ENCODE measurements at places on chromosomes 4 and X.

GRCh38 chr4:142443469-142443868, 402.6 kb downstream of the INPP4B start:
- DNase-seq = no peak

DNA sequence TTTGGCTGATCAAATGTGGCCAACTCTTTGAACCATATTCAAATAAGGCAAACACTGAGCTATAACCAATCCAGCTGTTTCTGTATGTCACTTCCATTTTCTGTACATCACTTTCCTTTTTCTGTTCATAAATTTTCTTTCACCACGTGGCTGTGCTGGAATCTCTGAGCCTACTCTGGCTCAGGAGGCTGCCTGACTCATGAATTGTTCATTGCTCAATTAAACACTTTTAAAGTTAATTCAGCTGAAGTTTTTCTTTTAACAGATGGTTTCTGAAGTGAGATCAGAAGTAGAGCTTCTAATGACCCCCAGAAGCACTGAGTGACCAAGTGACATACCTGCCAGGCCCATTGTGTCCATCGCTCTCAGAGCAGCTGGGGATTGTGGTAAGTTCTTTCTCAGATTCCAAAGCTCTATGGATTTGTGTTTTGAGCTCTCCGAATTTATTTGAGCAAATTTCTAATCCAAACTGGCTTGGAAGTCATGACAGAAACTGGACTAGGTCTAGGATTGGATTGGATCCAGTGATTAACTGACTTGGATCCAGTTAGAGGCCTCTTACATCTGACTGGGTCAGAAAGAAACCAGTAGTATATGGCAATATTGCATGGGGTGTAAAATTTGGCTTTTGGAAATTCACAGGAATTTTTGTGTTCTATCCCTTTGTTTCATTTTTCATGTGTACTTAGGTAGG, 121.2 kb upstream of the BANK1 start:
- no peak for DNase-seq

GRCh38 chr4:16931339-16932305, 33.2 kb upstream of the LDB2 start:
- DNase-seq = no peak

DNA sequence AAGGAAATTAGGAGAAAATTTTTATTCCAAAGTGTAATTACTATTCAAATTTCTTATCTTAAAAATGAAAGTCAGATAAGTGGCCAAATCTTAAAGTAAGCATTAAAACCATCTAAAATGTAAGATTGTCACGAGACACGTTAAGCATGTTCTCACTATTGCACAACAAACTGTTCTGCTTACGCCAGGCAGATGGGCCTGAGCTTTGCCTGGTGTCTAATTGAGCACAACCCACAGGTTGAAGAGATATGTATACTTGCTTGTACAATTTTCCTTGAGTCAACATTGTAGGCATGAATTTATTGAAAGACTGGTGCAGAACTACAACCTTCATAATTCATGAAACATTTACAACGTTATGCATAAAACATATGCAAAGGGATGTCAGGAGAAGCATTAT, 3.9 kb downstream of the RNF128 start:
- no peak for DNase-seq

DNA sequence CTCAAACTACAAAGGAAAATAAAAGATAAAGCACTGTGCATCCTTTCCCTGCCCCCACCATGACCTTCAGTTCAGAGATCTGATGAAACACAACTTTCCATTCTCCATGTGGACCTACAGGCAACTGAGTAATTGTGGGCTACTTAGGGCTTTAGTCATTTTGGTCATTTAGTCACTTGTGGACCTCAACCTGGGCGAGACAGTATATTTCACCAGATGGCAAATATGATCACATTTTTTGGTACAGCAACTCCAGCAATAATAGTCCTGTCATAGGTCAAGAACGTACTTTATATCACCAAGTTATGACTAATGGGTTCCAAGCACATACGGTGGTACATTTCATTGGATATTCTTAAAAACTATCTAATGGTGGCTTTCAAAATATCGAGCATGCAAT, 141.2 kb downstream of the PDGFC start:
- DNase-seq = no peak

DNA sequence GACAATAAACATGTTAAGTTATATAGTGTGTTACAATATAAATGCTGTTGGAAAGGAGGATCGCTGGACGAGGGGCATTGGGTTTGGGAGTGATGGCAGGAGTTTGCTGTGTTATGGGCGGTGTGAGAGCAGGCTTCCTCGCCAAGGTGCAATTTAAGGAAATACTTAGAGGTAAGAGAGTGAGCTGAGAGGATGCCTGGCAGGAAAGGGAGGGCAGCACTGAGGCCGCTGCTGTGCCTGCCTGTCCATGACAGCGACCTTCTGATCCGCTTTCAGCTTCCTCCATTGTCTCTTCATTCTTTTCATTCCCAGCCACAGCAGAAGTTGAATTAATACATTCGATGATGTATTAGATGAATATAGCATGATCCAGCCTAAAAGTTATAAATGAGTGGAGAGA, 41.2 kb upstream of the TBC1D14 start:
- DNase-seq = no peak

DNA sequence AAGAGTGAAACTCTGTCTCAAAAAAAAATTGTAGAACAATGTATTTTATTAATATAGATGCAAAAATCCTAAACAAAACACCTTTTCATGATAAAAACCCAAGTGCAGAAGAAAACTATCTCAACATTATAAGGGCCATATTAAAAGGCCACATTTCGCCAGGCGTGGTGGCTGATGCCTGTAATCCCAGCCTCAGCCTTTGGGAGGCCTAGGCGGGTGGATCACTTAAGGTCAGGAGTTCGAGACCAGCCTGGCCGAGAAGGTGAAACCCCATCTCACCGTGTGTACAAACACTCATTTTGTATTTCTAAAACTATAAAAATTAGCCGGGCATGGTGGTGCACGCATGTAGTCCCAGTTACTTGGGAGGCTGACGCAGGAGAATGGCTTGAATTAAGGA, 9.9 kb upstream of the FAM193A start:
- DNase-seq = no peak

- no peak for DNase-seq
Measured at GRCh38 chr4:177375372-177375771, 65.7 kb downstream of the NEIL3 start.

- DNase-seq = no peak
Measured at GRCh38 chr4:94342694-94343093, at the start of gene HPGDS. TSS of gene HPGDS (minus strand) at chr4:94342836. CDS start at chr4:94334629, 8,207 bp downstream.

DNA sequence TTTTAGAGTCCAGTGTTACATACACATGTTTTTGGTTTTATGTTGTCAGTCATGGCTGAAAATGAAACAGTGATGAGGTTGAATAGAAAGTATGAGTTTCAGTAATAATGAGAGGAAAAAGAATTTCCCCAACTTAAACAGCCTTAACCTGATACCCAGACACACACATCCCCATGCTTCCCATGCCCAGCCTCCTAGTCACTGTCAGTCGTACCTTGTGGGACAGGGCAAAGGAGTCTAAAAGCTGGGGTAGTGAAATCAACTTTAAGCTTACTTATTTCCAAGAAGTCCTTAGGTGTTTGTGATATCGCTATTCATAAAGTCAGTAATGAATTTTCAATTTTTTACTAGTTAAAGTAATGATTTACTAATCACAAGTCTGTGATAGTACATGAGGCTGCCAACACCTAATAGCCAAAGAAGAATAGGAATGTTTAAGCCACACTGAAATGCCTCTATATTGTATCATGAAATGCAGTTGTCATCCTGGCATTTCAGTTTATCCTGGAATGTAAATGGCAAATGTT, 24.3 kb upstream of the GPR34 start:
- no peak for DNase-seq

DNA sequence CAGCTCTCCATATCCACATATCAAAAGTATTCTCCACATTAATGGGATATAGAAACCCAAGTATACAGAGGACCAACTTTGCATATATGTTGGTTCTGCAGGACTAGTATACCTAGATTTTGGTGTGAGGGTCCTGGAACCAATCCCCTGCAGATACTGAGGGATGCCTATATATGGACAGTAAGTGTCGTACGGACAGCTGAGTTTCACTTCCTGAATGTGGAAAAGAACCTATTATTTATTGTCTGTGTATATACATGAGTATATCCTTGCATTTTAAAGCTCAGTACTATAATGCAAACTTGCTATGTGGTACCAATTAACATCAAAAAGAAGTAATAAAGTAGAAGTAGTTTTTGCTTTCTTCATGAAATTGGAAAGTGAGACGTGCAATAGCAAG, 101.9 kb downstream of the FBXW7 start:
- DNase-seq = no peak

DNA sequence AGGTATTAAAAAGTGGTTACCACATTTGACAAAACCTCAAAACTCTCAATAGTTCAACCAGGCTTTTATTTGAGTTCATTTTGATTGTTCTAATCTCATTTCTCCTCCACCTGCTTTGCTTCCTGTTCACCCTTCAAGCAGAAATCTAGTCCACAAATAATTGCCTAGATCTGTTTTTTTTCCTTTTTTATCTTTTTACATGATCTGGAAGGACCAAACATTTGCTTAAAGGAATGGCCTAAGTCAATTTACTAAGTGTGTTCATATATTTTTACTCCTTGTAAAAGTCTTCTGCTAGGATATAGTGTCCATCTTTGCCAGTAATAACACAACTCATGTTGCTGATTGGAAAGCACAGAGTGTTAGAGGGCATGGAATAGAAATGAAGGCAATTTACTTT, 26.2 kb upstream of the VEGFD start:
- no peak for DNase-seq

DNA sequence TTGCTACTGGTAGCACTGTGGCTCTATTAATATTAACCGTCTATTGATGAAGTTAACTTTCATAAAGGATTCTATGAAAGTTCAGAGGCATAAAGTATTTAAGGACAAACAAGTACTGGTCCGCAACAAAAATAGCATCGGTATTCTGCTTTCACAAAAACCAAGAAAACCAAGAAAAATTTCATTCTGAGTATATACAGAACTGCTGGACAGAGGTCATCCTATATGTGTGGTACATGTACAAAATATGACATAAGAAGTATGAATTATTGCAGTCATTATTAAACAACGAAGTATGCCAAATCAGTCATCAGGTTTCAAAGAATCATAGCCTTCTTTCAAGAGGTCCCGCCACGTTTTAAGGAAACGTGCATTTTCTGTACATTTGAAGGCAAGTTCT, 2.4 kb downstream of the C4orf46 start:
- DNase-seq = no peak

GRCh38 chr4:128322986-128323385, 35.4 kb upstream of the PGRMC2 start:
- peak; percentile 92 for DNase-seq

GRCh38 chr4:182924497-182924896, 7.3 kb upstream of the DCTD start:
- DNase-seq = no peak

DNA sequence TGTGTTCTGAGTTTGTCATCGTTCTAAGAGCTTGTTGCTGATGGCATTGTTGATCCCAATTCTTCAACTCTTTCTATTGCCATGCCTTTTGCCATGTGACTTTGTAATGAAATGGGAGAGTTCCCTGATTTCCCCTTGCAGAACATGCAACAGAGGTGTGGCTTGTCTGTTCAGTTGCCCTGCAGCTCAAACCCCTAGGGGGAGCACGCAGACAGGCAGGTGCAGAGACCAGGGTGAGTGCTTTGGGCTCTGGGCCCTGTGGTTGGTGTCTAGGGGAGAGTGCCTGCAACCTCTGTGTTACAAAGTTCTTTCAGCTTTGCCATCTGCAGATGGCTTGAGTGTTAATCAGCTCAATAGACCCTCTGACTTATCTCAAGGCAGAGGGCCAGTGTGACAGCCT, 332.7 kb downstream of the MID1IP1 start:
- peak; percentile 59 for DNase-seq

GRCh38 chr4:10897076-10897475, 212.5 kb upstream of the CLNK start:
- no peak for DNase-seq

DNA sequence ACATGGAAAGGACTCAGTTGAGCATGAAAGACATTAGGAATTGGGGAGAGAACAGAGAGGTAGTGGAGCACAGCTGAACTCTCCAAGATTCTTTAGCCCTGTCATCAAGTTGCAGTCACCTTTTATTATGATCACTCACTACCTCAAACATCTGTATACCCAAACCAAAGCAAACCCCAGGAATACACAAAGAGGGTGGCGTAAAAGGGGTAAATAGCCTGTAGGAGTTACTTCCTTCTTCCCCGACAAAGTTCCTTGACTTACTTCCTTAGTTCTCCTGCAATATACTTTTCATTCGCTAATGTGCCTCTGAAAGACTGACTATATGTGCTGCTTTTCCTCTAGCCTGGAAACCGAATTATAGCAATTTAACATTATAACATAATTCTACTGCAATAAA, 159.9 kb downstream of the SPRY1 start:
- no peak for DNase-seq

DNA sequence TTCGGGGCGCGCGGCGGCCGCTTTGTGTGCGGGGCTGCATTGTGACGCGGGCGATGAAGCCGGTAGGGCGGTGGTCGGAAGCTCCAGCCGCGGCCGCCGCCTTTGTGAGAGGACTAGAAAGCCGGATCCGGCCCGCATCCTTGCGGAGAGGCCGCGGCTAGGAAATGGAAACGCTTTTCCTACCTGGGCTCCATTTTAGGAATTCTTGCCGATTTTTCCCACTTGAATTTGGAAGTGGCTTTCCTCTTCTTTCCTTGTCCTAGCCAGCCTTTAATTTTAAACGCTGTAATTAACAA, 708 bp downstream of the TMSB4X start:
- DNase-seq = no peak

GRCh38 chrX:3307881-3308280, 38.6 kb downstream of the MXRA5 start:
- no peak for DNase-seq

DNA sequence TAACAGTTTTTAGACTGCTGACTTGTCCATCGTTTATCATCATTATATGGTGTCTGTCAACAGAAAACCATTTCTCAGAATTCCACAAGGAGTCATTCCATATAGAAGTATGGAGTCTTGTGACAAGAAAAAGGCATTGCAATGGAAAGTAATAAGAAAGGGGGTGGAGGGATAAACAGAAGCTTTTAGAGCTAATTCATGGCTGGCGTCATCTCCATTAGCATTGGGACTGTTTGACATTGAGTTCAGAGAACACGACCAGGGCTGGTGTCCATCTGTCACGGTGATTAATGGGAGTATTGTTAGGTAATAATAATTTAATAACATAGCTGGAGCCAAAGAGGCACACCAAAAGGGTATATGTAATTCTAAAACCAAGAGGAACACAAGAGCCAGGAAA, 101.9 kb upstream of the SFRP2 start:
- no peak for DNase-seq

DNA sequence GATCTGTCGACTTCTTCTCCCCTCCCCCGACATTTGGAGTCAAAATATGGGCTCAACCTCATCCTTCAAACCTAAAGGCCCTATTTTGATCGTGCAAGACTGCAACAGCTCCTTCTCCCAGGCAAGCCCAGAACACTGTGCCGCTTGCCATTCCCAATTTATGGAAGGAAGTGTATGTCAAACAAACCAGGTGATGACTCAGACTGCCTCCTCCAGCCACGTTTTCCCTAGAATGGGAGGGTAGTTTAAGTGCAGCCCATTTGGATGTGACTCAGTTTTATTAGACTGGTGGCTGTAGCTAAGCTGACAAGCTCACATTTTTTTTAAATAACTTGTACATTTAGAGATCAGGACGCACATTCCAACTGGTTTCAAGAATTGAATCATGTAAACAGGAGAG, 570.4 kb upstream of the DIPK2B start:
- peak; percentile 86 for DNase-seq

Data from islet precursor cell (in vitro differentiated cells).